ENCODE measurements at places on chromosomes 3 and 15.

DNA sequence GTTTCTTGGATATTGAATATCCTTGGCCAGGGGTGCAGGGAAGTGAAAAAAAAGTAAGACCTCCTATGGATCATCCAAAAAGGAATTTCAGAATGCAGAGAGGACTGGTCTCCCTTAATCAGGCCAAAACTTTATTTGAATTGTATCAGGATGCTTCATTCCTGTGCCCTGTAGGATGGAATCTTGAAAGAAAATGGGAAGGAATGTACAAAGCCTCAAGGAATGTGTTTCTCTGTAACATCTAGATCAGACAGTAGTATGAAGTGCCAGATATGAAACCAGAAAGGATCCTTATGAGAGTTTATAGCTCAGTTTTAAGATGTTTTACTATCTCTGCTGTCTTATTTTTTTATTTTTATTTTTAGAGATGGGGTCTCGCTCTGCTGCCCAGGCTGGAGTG lies 6.5 kb upstream of the GSK3B start:
- no peak for DNase-seq

DNA sequence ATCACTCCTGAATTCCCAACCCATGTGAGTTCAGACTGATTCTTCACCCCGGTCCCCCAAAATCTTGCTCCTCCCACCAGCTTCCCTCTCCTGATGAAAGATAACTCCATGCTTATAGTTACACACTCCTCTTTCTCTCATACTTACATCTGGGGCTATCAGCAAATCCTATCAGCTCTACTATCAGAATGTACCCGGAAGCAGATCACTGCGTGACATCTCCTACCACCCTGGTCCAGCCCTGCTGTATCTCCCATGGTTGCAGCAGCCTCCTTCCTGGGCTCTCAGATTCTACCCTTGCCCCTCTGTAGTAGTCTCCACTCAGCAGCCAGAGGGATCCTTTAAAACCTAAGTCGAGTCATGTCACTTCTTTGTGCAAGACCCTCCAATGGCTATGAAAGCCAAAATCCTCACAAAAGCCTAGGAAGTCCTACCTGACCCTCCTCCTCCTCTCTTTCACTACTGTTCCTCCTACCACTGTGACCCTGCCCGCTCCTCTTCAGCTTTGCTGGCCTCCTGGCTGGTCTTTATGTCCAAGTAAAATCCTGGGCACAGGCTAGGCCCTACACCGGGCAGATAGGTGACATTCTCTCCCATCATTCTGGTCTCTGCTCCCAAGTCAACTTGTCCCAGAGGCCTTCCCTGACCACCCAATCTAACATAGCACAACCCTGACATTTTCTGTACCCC lies 16.2 kb downstream of the XIRP1 start:
- DNase-seq, result no peak

DNA sequence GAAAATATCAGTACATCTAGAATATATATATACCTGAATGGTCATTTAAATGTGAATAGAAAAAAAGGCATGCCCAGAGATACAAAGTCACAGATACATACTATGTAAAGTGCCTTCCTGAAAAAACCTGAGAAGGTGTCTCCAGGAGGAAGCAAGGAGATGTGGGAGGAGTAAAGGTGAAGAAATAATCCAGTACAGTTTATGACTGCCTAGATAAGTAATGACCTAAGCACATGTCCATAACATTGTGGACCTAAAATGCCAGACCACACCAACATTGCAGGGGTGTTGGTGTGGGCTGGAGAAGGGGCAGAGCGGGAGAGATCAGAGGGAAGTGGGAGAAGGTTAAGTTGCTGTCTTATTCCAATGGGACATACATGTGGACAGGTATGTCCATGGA lies 226.9 kb downstream of the ZNF621 start:
- no peak for DNase-seq

- DNase-seq, result no peak
Observed at GRCh38 chr3:89740080-89740880, 632.9 kb downstream of the EPHA3 start.

- DNase-seq, result peak; percentile 88
Observed at GRCh38 chr15:44195151-44195740, at the start of gene FRMD5. FRMD5 (minus strand) TSS chr15:44195271.

- DNase-seq, result no peak
Observed at GRCh38 chr3:170734043-170734734, 135.8 kb downstream of the RPL22L1 start.

GRCh38 chr3:45499529-45499928 lies 95.0 kb upstream of the LIMD1 start:
- no peak for DNase-seq

DNA sequence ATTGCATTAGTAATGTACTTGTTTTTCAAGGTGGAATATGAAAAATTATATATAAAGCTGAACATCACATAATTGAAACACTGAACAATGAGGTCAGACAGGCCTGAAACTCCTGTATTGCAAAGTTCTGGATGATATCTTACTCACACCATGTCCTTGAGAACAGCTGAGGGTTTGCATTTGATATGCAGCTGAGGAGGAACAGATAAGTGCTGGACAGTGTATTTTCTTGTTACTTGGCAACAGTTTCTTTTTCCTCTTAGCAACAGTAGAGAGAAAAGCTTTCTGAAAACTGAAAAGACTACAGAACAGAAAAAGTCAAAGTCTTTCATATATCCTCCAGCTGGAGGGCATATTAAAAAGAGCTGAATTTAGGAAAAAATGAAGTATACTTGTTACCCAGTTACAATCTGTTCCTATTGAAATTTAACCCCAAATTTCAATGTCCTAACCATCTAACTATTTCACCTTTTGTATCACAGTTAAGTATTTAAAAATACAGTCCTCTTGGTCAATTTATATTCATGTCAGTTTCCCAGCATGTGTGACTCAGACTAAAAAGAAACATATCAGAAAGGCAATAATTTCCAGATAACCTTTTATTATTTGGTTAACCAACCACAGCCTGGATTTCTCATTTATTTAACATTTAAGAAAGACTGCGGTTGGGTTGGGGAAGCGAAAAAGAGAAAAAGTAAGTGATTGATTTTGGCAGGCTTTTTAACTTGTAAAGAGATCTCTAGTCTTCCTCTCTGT lies 733.0 kb upstream of the DPPA4 start:
- no peak for DNase-seq

DNA sequence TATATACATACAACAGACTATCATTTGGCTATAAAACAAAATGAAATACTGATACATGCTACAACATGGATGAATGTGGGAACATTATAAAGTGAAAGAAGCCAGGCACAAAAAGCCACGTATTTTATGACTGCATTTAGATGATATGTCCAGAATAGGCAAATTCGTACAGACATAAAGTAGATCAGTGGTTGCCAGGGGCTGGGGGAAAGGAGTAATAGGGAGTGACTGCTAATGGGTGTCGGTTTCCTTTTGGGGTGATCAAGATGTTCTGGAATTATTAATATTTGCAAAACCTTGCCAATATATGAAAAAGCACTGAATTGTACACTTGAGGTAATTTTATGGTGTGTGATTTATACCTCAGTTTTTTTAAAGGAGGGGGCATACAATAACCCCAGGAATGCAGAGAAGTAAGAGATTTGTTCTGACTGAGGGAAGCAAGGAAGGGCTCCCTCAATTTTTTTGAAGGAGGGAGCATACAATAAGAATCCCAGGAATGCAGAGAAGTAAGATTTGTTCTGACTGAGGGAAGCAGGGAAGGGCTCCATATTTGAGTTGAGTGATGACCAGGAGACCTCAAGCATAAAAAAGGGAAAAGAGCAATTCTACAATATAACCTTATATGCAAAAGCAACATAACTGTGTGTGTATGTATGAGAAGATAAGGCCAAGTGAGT lies 6.2 kb downstream of the PSMD6 start:
- no peak for DNase-seq

- no peak for DNase-seq
Observed at GRCh38 chr3:115699706-115700105, 76.4 kb downstream of the GAP43 start.

DNA sequence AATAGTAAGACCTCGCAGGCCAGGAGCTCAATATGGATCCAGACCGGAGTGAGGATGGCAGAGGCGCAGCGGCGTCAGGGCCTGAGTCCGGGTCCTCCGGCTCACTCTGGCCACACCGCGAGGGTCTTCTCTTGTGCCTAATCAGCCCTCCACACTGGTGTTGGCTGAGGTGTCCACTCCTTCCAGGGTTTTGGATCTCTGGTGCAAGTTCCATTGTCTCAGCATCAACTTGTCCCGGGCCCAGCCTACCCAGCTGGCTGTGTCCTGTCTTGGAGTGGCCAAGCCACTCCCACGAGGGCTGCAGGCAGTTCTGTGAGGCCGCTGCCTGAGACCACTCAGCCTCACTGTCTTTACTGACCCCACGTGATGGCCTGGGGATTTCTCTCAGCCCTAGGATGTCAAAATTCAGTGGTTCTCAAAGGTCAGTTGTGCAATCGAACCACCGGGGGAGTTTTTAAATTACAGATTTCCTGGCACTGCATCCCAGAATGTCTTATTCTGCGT lies 12.6 kb upstream of the GOLGA6L7 start:
- DNase-seq, result no peak

- no peak for DNase-seq
Observed at GRCh38 chr3:103112273-103112672, 677.5 kb downstream of the ZPLD1 start.

- no peak for DNase-seq
Observed at GRCh38 chr3:18716101-18716500, 291.0 kb upstream of the SATB1 start.

GRCh38 chr3:63199606-63200005 lies 78.5 kb upstream of the SYNPR start:
- no peak for DNase-seq

- no peak for DNase-seq
Observed at GRCh38 chr3:69058180-69058946, 6.2 kb upstream of the TMF1 start.

- peak; percentile 20 for DNase-seq
Observed at GRCh38 chr3:14885307-14885706, 62.1 kb upstream of the NR2C2 start.

DNA sequence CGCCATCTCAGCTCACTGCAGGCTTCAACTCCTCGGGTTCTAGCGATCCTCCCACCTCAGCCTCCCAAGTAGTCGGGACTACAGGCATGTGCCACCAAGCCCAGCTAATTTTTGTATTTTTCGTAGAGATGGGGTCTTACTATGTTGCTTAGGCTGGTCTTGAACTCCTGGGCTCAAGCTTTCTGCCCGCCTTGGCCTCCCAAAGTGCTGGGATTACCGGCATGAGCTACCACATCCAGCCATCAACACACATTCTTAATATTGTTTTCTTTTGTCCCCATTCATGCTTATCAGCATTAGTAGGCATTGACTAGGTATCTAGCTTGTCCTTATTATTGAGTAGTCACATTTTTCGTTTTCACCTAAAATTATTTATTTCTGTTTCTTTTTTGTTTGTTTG lies 168.3 kb downstream of the GHSR start:
- DNase-seq, result no peak

- no peak for DNase-seq
Observed at GRCh38 chr3:58737644-58738043, 71.1 kb upstream of the FAM3D start.

- no peak for DNase-seq
Observed at GRCh38 chr15:85394554-85395333, 14.3 kb downstream of the AKAP13 start.

- no peak for DNase-seq
Observed at GRCh38 chr3:16186565-16186964, 12.1 kb downstream of the GALNT15 start.
